Right hindlimb (tissue), 1 donor: ENCODE measurements at places on chromosomes 12 and 14.
A peak's percentile ranks its signal among the peaks of the same experiment; 100 is the strongest.

DNA sequence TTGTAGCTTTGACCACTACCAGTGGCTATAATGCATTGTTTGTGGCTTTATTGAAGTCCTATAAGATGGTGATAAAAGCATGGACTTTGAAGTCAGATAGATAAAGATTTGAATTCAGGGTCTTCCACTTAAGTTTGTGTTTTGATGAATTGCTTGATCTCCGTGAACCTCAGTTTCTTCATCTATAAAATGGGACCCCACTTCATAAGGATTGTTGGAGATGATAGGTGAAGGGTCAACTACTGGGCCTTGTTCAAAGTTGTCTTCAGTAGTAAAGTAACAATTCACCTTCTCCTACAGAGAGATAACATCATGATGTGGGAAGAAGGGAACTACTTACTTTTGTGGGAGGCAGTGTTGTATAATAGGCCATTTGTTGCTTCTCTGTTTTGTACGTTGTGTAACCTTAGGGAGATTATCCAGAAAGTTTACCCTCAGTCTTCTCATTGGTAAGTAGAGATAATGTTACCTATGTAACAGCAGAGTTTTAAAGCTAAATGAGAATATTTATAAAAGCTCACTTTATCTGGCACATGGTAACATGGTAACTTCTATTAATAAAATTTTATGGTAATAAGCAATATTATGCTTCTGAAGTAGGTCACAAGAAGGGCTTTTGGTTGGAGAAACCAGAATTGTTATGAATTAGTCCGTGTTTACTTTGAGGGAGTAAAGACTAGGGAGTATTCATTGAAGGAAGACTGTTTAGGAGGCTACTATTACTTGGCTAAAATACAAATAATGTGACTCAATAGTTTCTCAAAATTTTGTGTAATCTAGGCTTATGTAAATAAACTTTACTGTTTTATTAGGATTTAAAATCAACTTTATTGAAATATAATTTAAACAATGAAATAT lies 15.1 kb downstream of the ADIPOR2 start:
- no peak for DNase-seq

- no peak for DNase-seq
These were observed 23.1 kb downstream of the KCNK10 start for GRCh38 chr14:88299865-88300530.

DNA sequence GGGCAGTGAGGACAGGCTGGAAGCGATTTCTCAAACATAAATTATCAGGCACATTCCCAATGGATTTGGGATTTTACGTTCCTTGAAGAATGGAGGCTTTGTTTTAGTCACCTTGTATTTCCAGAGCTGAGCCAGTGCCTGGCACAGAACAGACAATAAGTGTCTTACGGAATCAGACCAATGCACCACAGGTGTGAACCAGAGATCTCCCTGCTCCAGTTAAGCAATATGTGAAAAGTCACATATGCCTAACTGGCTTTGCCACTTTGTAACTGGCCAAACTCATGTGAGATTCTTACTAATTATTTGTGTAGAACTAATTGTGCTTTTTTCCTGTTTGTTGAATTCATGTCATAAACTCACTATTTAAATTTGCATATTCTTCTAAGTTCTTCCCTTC lies 130.4 kb downstream of the KCNH5 start:
- DNase-seq = no peak

DNA sequence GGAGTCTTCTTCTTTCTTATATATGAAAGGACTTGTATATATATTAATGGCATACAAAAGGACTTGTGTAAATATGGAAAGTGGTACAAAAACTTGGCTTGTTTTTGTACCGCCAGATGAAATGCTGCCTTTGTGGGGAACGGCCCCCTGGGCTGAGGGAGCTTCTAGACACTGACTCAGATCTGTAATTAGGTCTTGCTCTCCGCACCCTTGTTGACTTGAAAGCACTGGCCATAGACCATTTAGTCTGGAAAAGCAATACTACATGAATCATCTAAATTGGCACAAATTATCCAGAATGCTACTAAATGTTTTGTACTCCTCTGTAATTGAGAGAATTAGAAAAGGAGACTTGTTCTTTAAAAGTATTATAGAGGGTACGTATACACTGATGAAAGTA lies 399.9 kb upstream of the RGS6 start:
- no peak for DNase-seq

- no peak for DNase-seq
These were observed 1156.8 kb downstream of the SLC16A7 start for GRCh38 chr12:60752589-60752988.

GRCh38 chr12:26274441-26275312 lies 79.3 kb downstream of the SSPN start:
- peak; percentile 68 for DNase-seq

DNA sequence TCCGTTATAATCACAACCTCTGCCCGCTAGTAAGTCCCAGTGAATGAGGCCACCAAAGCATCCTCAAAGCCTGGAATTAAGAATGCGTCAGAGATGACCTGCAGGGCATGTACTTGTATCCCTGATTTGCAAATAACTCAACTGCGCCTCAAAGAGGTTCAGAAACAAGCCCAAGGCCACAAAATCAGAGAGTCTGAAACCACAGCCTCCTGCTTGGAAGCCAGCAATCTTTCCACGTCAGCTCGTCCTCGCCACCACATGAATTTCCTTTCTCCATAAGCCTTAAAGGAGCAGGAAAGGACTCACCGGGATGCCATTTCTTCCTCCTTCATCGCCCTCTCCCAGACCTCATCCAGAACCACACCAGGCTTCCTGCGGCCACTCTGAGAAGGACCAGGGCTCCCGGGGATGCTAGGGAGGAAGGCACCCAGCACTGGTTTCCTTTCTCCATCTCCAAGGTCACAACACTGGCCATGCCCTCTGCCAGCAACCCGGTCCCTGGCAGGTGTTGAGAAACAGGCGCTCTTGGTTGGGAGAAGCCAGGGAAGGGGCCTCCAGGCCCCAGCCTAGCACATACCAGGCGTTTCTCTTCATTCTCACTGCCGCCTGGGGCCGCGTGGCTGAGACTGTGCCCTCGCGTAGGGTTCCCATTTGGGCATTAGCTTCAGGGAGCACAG lies 191.2 kb upstream of the DIO3 start:
- DNase-seq = no peak

DNA sequence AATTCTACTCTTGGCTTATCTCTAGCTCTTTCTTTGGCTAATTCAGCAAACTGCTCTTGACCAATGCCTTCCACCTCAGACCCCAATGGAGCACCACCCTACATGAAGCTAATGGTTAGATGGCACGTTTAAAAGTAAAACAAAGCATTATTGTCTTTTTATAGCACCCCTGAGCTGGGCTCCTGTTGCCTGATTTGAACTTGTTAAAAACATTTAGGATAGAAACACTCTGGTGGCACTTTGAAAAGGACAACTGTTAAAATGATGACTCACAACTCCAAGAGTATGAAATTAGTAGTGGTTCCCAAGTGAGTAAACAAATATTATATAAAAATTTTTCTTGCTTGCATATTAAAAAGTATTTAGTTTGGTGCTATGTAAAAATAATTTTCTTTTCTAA lies 299.6 kb upstream of the DCN start:
- no peak for DNase-seq

DNA sequence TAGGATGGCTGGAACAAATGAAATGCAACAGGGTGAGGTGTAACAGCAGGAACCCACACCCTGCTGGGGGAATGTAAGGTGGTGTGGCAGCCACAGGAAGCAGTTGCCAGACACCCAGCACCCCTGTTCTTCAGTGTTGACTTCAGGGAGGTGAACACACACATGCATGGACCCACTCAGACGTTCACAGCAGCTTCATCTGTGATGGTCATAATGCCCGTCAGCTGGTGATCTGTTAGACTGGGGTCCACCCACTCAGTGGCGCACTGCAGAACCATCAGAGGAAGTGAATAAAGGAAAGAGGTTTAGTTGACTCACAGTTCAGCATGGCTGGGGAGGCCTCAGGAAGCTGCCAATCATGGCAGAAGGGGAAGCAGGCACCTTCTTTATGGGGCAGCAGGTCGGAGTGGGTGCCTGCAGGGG lies 22.7 kb upstream of the TEX22 start:
- no peak for DNase-seq

GRCh38 chr12:124655048-124655697 lies 87.8 kb upstream of the NCOR2 start:
- peak; percentile 71 for DNase-seq

- no peak for DNase-seq
These were observed 190.8 kb downstream of the TTC7B start for GRCh38 chr14:90625445-90625844.

DNA sequence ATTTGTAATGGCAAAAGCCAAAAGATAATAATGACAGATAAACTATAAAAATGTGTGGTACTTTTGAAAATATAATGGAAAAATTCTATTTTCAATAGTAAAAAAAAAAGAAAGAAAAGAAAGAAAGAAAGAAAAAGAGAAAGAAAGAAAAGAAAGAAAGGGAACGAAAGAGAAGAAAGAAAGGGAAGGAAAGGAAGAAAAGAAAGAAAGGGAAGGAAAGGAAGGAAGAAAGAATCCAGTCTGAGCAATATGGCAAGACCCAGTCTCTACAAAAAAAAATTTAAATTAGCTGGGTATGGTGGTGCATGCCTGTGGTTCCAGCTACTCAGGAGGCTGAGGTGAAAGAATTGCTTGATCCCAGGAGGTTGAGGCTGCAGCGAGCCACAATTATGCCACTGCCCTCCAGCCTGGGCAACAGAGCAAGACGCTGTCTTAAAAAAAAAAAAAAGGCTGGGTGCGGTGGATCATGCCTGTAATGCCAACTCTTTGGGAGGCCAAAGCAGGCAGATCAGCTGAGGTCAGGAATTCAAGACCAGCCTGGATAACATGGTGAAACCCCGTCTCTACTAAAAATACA lies 38.4 kb downstream of the EAPP start:
- no peak for DNase-seq

GRCh38 chr12:113898466-113898865 lies 67.7 kb downstream of the RBM19 start:
- DNase-seq = no peak

- no peak for DNase-seq
These were observed 80.0 kb upstream of the PTPRQ start for GRCh38 chr12:80364056-80364455.
